ENCODE measurements at places on chromosomes 11 and 22.

- no peak for DNase-seq
Observed at GRCh38 chr11:48004456-48004855, 24.1 kb downstream of the PTPRJ start.

DNA sequence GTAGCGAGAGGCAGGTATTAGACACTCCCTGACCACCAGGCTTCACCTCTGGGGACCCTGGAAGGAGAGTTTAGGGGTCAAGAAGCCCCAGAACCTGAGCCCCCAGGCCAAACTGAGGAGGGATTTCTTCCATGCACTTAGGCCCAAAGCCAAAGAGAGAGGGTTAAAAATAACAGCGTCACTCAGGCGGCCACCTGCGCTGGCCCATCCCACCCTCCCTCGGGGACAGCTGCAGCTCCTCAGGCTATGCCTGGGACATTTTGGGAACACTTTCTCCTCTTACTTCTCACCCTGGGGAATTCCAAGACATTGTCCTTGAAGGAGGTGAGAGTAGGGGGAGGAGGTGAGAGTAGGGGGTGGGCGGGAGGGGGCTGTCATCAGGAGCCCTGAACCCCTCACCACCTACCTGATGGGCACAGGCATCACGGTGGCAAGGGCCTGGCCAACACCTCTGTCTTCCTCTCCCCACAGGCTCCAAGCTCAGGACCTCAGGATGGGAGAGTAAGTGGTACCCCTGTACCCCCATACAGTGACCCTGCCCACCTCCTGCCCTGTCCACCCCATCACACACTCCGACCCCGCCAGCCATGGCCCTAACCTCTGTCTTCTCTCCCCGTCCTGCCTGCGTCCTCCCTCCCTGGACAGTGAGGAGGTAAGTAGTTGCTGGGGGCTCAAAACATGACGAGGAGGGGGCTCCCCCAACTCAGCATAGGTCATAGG, 583 bp downstream of the TNNI2 start:
- no peak for DNase-seq

- DNase-seq: no peak
Observed at GRCh38 chr11:111012491-111012890, 233.0 kb upstream of the POU2AF2 start.

DNA sequence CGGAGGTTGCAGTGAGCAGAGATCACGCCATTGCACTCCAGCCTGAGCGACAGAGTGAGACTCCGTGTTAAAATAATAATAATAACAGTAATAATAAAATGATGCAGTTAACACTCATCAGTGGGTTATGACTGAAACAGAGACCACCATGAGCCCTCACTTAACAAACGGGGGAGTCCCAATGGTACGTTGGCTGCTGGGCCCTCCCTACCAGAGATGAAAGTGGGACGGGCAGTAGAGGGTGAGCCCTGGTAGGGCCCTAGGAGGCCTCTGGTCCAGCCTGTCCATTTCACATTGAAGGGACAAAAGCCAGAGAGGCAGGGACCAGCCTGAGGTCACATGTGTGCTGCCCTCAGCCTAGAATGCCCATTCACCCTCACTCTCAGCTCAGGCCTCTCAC, 13.7 kb upstream of the KIAA0930 start:
- no peak for DNase-seq

DNA sequence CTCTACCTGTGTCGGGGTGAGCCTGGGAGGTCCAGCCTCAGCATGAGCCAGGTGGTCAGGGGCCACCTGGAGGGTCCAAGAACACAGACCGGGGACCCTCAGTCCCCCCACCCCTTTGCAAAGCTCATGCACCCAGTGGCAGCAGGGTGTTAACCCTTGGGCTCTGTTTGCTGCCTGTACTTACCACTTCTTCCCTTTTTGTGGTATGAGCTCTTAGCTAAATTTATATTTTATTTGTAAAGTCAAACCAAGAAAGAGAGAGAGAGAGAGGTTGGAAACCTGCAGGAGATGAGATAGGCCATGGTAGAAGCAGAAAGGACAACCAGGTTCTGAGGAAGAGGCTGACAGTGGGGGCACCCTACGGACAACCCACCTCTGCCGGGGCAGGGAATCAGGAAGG, 29.9 kb downstream of the IL10RA start:
- no peak for DNase-seq

DNA sequence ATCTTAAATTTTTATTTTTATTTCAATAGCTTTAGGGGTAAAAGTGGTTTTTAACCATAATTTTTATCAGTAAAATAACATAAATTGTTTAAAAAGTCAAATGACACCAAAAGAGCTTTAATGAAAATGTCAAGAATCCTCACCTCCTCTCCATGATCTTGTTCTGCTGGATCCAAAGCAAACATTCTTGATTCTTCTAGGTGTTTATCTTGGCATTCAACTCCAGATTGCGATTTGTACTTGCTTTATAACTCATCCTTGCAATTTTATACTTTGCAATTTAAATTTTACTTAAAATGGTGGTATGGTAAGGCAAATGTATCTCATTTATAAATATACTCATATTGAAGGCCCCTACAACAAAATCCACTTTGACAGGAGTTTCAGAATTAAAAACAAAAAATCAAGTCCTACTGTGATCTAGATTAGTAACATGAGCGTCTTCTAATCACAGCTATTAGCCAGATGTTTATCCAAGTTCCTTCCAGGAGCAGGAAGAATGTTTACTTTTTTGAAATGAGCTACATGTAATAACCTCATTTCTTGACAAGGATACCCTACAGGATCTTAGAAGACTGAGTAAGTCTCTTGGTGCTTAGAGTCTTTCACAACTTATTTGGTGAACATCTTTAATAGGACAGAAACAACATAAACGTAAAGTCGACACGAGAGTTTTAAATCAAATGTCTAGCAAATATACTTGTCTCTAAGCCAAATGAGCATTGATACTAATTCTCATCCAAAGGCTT, 72.4 kb upstream of the CARD18 start:
- DNase-seq: no peak

DNA sequence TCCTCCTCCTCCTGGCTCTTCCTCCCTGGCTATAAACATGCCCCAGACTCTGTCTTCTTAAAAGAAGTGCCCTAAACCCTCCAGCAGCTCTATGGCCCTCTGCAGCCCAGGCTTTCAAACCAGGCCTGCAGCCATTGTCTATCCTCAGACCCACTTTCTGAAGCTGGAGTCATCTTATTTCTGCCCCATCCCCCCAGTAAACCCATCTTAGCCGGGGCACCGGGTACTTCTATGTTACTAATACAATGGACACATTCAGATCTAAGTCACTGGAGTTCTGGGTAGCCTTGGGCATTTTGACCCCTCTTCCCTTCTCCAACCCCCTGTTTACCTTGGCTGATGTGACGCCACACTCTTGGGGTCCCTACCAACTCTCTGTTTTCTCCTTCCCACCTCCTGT, 29.7 kb upstream of the CACNG2 start:
- DNase-seq: no peak

DNA sequence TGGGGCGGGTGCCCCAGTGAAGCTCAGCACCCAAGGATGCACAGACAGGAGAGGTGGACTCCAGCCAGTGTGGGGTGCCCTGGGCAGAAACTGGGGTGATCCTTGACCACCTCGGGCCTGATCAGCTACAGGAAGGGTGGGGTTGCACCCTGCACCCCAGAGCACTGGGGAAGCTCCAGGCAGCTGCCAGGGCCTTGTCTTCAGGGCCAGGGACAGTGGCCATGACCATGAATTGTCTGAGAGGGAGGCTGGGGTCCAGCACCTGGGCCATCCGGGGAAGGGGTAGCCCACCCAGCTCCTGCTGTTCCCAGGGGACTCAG, 17.6 kb downstream of the IL17REL start:
- no peak for DNase-seq

DNA sequence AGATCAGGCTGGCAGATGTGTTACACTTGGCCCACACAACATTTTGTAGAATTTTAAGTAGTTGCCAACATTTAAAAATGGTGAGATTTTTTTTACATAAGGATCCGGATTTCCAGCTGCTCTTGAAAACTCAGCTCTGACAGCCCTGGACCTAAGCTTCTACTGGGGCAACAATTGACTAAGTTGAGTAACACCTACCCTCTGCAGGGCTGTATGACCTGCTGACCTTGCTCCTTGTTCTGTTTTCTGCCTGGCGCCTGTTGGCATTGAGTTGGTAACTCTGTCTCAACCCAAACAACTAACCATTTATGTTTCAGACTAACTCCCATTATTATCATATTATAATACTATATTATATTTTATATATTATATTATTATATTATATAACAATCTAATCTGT, 21.1 kb upstream of the LRRC55 start:
- DNase-seq: no peak

DNA sequence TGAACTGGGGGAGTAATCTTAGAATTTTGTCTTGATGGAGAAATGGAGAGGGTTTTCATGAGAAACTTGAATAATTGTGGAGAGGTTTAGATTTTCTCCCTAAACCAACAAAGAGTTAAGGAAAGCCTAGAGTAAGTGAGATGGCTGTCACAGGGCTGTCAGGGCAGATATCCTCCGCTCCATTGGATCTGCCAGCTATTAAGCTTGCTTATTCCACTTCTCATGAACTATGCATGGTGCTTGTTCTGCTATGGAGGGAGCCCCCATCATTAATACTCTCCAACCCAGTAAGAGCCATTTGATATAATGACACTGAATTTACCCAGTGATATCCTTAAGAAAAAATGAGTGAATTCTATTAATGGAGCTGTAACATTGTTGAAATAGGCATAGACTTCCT, 342.8 kb upstream of the MTNR1B start:
- no peak for DNase-seq

DNA sequence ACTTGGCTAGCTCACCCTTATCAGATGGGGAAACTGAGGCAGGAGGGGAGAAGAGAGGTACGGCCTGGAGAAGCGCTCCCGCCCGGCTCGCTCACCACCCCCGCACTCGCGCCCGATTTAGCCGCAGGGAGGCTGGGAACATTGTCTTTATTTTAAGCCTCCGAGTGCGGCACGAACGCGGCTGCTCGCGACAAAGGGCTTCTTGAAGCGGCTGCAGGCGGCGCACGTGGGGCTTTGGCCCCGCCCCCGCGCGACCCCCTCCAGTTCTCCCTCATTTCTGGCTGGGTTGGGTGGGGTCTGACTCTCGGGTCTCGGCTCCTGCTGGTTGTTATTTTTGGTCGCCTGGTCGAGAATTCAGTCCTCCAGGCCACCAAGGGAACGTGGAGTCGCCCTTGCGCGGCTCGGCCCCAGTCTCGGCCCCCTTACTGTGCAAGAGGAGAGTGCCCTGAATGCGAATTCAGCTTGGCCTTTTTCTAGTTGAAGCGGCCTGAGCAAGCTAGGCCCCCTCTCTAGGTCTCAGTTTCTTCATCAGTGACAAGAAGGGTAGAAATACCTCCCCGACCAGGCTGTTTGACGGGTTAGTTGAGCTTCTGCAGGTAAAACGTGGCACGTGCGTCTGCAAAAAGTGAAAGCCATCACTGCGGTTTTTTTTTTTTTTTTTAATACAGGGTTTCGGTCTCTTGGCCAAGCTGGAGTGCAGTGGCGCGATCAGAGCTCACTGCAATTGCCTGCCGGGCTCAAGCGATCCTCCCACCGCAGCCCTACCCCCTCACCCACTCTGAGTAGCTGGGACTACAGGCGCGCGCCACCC, 2.6 kb upstream of the CHRM1 start:
- no peak for DNase-seq

GRCh38 chr22:46111645-46112306, 38.5 kb upstream of the PPARA start:
- DNase-seq: no peak

- DNase-seq: no peak
Observed at GRCh38 chr22:46450931-46451561, 86.4 kb downstream of the CELSR1 start.

DNA sequence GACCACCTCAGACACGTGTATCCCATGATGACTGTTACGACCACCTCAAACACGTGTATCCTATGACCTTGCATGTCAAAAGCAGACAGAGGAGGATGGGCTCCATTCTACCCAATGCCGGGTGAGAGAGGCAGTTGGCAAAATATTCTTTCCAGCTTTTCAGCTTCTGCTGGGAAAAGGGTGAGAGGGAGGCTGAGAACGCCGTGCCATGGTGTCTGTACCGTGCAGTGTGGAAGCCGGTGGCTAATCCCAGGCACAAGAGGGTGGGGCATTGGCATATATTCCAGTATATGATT, 1478.4 kb downstream of the TBC1D22A start:
- DNase-seq: no peak

DNA sequence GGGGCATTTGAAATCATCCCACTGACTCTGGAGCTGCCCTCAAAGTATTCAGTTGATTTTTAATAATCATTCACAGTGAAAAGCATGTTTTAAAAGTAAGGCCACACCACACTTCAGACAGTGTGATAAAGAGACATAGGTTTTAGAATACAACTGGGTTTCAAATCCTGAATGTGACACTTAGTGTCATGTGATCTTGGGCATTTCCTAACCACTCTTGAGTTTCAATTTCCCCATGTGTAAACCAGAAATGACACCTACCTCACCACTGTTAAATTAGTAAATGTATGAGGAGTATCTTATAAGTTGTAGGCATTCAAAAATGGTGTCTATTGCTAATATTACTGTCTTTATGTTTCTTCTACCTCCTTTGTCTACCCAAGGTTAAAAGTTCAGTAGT, 5.4 kb downstream of the TMEM123 start:
- DNase-seq: no peak

- DNase-seq: no peak
Observed at GRCh38 chr22:23909296-23909898, 15.2 kb downstream of the MIF start.

- DNase-seq: no peak
Observed at GRCh38 chr11:86636275-86636674, 36.1 kb downstream of the ME3 start.

GRCh38 chr11:91817996-91818395, 406.6 kb upstream of the FAT3 start:
- no peak for DNase-seq

- no peak for DNase-seq
Observed at GRCh38 chr11:128874427-128874826, 7.3 kb upstream of the KCNJ1 start.

- DNase-seq: no peak
Observed at GRCh38 chr11:86551288-86552092, 120.9 kb downstream of the ME3 start.

- DNase-seq: no peak
Observed at GRCh38 chr11:87057749-87058148, 20.0 kb downstream of the TMEM135 start.

DNA sequence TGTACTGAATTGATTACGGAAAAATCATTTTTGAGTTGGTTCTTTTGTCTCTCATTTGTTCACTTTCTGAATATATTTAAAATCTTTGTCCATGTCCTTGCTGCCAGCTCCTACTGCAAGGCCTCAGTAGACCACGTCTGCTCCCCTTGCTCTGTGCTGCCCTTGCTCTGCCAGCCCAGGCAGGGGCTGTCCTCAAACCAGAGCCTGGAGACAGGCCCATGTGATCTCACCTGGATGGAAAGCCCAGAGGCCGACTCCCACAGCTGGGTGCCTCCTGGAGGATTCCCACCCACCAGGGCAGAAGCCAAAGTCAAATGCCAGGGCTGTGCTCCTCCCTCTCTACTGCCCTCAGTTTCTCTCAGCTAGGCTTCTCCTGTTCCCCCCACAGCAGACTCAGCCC, 141.8 kb downstream of the NTM start:
- DNase-seq: no peak
